ENCODE measurements at places on chromosomes 16 and 17. TPM values are rescaled to one million over a fixed set of nuclear protein-coding genes. Genes with fewer than 3 reads are reported as not detected.

Gene PHB1
- total RNA-seq, result 76.0 TPM

Gene NLRC3
- 2.3 TPM for total RNA-seq

Gene CIITA
- 104 TPM for total RNA-seq

Gene KCNJ2
- 5.1 TPM for total RNA-seq

Gene KRT20
- not detected for total RNA-seq

Gene ZFP3
- 4.0 TPM for total RNA-seq

Gene TMIGD1
- not detected for total RNA-seq
